ENCODE measurements at places on chromosomes 13 and 19.

DNA sequence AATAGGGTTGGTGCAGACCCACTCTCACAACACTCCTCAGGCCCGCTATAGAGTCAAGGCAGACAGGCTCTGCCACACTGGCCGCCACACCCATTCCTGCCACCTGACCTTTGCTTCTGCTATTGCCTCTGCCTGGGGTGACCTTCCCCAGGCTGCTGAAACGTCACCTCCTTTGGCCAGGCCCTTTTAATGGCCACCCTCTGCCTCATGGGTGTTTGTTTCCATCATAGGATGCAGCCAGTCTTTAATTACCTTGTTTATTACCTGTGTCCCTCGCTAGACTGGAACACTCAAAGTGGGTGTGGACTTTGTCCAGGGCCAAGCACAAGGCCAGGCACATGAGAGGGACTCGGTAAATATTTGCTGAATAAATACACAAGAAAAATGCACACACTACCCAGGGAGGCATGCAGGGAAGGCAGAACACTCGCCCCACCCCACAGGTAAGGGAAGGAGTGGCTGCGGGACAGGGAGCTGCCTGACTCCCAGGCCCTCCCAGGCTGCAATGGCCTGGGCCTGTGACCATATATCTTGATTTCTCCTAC, 3.2 kb downstream of the LSM4 start:
- DNase-seq: no peak

DNA sequence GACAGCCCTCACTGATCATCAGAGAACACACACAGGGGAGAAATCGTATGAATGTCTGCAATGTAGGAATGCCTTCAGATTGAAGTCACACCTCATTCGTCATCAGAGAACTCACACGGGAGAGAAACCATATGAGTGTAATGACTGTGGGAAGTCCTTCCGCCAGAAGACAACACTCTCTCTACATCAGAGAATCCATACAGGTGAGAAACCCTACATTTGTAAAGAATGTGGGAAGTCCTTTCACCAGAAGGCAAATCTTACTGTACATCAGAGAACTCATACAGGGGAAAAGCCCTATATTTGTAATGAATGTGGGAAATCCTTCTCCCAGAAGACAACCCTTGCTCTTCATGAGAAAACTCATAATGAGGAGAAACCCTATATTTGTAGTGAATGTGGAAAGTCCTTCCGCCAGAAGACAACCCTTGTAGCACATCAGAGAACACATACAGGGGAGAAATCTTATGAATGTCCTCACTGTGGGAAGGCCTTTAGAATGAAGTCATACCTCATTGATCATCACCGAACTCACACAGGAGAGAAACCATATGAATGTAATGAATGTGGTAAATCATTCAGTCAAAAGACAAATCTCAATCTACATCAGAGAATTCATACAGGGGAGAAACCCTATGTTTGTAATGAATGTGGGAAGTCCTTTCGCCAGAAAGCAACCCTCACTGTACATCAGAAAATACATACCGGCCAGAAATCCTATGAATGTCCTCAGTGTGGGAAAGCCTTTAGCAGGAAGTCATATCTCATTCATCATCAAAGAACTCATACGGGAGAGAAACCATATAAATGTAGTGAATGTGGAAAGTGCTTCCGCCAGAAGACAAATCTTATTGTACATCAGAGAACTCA, 32.5 kb downstream of the ZNF567 start:
- no peak for DNase-seq

DNA sequence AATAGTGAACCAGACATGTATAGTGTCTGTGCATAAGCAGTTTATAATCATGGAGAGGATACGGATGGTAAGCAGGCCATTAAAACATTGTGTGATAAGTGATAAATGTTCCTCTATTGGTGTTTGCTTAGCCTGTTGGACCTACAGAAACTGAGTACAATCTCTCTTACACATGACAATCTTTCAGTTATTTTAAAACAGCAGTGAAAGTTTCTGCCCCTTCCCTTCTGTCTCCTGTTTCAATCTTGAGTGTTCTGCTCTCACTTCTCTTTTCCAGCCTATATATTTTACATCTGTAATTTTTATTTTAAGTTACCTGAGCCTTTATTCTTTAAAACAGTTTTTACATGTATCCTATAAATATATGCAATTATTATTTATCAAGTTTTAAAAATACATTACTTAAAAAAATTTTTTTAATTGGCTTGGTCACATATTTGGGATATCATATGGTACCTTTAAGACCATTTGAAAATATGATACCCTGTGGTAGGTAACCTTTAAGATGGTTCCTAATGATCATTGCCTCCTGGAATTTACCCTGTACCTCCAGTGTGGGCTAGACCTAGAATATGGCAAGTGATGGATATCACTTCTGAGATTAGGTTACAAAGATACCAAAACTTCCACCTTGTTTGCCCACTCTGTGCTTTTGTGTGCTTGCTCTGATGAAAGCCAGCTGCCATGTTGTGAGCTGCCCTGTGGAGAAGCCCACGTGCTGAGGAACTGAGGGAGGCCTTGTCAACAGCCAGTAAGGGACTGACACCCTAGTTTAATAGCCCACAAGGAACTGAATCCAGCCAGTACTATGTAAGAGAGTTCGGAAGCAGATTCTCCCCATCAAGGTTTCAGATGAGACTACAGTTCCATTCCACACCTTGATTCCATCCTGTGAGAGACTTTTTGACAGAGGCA, 99.3 kb downstream of the DHRS12 start:
- DNase-seq: no peak

- DNase-seq: no peak
These were observed 123.1 kb downstream of the SPRY2 start for GRCh38 chr13:80217614-80218456.

DNA sequence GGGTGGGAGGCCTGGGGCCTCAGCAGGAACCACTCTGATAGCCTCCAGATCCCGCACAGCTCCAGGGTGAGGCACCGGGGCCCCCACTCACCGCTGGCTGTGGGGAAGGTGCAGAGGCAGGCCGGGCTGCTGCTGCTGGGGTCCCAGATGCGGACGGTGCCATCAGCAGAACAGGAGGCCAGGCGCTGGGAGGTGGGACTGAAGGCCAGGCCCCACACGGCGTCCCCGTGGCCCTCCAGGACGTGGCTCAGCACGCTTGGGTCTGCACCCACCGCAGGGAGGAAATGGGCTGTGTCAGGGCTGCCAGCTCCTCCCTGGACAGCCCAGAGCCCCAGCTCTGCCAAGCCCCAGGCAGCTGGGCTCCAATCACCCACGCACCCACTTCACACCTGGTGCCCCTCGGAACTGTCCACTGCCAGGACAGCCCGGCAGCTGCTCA, 6.1 kb upstream of the PRKD2 start:
- no peak for DNase-seq

DNA sequence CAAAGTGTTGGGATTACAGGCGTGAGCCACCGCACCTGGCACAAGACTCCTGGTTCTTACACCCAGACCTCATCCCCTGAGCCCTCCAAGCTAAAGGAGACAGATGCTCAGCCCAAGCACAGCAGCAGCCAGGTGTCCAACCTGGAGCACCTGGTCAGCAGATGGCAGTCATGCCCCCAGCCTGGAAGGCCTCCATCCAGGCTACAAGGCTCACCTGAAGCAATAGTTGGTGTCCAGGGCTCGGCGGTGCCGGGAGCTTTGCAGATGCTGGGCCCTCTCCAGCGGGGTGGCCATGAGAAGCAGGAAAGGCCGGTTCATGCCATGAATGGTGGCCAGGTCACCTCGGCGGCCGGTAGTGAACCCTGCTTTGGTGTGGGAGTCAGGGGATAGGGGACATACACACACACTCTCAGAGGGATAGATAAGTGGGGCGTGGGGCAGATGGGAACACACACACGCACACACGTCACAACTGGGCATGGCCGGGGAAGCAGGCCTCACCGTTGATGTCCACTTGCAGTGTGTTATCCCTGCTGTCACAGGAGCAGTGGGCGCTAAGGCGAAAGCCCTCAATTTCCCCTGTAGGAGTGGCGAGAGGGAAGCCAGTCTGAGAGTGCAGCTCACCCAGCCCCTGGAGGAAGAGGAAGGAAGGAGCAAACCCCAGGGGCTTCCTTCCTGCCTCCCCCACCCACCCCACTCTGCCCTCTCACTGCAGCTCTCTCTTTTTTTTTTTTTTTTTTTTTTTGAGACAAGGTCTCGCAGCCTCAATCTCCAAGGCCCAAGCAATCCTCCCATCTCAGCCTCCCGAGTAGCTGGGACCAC, 11.8 kb downstream of the TGFB1 start:
- no peak for DNase-seq

- no peak for DNase-seq
These were observed 583.9 kb upstream of the SLITRK6 start for GRCh38 chr13:86383151-86383550.

GRCh38 chr19:13652810-13653590, 111.3 kb upstream of the MRI1 start:
- no peak for DNase-seq

DNA sequence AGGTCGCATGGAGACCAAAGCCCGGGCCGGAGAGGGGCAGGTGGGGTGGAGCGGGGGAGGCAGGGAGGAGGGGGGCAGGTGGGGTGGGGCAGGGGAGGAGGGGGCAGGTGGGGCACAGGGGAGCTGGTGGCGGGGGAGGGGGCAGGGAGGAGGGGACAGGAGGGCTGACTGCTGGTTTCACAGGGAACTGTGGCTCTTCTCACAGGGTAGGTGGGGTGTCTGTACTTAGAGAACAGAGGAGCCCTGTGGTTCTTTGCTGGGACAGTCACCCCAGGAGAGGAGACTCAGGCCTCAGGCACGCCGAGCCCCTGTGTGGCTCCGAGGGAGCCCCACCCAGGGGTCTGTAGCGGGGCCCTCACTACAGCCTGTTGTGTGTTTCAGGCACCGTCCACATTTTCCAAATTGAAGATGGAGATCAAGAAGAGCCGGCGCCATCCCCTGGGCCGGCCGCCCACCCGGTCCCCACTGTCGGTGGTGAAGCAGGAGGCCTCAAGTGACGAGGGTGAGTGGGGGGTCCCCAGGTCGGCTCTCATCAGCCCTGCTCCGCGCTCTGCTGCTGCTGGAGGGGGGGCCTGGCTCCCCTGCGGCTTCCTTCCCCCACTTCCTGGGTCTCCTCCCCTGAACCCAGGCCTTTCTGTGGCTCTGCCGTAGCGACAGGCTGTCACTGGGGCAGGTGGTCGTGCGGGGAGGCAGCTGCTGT, 162.7 kb downstream of the KDM4B start:
- no peak for DNase-seq

GRCh38 chr13:41682766-41683165, 225.4 kb downstream of the RGCC start:
- no peak for DNase-seq

GRCh38 chr19:17778968-17779929, 15.7 kb upstream of the B3GNT3 start:
- DNase-seq: no peak

- DNase-seq: no peak
These were observed 6.9 kb upstream of the ICAM4 start for GRCh38 chr19:10279737-10280442.

- no peak for DNase-seq
These were observed 100.3 kb downstream of the TM9SF2 start for GRCh38 chr13:99601535-99601934.

GRCh38 chr13:79631051-79631659, 150.2 kb downstream of the NDFIP2 start:
- DNase-seq: no peak

- no peak for DNase-seq
These were observed 11.3 kb upstream of the MKNK2 start for GRCh38 chr19:2062389-2062729.

- DNase-seq: no peak
These were observed 930 bp upstream of the FBN3 start for GRCh38 chr19:8150178-8150865.

DNA sequence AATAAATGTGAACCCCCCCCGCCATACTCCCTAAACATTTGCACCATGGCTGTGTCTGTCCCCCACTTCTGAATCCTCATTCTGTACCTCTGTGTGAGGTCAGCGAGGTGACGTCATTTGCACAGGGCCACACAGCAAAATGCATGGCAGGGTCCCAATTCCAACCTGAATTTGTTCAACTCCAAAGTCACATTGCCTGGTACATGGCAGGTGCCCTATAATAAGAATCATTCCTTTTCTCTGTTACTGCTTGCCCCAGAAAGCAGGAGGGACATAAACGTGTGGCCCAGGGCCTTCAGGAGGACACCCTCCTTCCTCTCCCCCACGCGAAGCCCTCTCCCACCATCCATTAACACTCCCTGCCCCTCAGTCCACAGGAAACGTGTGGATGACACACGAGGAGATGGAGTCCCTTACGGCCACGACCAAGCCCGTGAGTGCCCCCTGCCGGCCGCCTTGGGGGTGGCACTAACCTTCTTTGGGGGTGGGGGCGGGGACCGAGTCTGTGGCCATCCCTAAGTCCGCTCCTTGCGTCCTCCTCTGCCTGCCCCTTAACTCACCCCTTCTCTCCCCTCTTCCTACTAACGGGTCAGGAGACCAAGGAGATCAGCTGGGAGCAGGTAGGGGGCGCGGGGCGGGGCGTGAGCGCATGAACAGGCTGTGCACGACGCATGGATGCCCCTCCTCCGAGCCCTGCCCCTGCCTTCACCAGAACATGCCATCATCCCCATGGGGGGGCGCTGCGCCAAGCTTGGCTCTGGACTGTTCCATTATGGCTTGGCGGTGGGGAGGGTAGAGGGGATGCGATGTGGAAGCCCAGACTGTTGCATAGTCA, 9.4 kb downstream of the HRC start:
- peak; percentile 67 for DNase-seq

DNA sequence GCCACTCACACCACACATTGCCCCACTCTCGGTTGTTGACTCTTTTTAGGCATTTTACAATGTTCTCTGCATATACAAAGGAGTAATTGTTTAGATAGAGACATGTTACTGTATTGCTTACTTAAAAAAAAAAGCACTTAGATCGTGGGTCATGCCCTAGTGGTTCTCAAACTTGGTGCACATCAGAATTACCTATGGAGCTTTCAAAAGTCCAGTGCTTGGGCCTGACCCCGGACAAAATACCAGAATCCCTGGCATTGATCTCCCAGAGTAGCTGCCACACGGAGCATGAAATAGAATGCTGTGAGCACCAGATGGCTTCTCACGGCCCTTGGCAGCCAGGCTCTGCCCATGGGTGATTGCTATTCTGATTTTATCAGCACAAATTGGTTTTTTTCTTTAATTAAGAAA, 20.0 kb downstream of the ACP7 start:
- DNase-seq: no peak

DNA sequence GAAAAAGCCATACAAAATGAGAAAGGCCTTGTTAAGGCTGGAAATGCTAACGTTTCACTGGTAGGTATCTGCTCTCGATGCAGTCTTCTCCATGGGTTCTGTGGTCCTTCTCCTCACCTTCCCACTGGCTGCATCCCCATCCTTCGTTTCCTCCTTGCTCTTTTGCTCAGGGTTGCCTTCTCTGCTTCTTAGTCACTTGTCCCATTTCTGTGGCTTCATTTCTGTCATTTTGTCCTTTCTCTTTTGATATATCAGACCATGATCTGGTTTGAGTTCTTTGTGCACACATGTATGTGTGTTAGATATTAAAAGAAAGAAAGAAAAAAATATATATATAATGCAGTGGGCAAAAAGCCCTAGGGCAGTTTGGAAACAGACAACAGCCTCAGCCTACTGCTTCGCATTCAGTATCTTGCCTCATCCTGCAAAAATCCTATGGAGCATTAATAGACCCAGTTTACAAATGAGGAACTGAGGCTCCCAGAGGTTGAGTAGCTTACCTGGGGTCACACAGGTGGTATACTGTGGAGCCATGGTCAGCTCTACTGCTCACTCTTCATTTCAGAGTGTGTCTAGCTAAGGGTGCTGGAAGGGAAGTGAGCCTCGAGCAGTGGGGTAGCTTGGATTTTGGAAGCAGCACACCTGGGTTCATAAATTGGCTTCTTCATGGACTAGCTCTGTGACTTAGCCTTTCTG, 57.6 kb upstream of the MEDAG start:
- DNase-seq: no peak

- DNase-seq: peak; percentile 85
These were observed 31.9 kb downstream of the NFIC start for GRCh38 chr19:3398114-3398899.
